ENCODE measurements at places on chromosomes 6 and 20.

- DNase-seq = no peak
Measured at GRCh38 chr20:49323622-49324238, 45.9 kb upstream of the ZNFX1 start.

DNA sequence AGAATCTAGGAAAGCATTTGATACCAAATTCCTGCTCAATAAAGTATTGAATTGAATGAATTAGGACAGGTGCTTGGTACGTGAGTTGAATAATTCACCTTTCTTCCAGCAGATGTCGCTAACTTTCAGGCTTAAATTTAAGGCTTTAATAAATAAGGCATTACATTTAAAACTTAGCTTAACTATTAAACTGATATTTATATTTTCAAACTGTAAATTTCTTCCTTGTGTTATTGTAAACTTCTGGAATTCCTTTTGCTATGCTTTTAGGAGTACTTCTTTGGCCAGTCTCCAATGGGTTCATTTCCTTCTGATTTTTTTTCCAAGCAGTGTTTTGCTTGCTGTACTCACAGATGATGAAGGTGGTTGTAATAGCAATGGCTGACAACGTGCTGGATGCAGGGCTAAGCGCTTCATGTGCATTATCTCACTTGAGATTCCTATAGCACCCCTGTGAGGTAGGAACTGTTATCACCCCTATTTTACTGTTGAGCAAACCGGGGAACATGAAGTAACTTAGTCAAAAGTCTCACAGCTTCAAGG is 71.3 kb upstream of the SLC2A12 start:
- no peak for DNase-seq

DNA sequence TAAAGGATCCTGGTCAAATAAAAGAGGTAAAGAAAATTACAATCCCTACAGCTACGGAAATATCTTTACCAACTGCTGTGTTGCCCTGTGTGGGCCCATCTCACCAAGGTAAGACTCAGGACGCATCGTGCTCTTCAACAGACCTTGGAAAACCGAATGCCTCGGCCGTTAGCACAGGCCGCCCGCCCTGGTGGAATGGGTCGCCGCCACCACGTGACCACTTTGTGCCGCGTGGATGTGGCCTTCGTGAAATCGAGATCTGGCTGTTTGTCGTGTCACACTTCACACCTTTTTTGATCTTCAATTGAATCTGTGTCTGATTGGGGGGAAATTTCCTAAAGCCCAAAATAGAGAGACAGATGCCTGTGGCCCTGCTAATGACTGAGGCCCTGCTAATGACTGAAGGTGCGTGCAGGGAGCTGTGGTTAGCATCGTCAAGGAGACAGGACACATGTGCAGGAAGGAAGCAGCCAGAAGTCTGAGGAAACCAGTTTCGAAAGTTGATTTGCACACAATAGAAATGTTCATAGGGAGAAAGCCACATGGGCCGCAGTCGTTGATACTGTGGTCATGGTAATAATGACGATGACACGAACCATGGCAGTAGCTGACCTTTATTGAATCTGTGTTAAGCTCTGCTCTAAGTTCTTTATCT is 175.7 kb upstream of the SNX9 start:
- no peak for DNase-seq

- DNase-seq = no peak
Measured at GRCh38 chr20:10454151-10454750, 19.1 kb downstream of the SLX4IP start.

DNA sequence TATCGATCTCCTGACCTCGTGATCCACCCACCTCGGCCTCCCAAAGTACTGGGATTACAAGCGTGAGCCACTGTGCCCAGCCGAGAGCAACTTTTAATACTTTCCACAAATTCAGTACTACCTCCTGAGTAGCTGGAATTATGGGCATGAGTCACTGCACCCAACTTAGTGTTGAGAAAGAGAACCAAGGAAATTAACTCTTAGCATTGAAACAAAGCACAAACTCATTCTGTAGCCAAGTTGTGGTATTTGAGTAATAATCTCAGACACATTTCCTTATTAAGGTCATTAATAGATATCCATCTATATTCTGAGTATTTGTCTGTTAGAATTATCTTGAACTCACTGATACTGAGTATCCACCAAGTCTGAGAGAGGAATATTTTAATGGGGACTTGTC is 14.3 kb upstream of the ELOVL2 start:
- no peak for DNase-seq

GRCh38 chr6:41066867-41067304 is 5.3 kb downstream of the OARD1 start:
- DNase-seq = peak; percentile 19

- DNase-seq = no peak
Measured at GRCh38 chr6:20875369-20875963, 341.2 kb downstream of the CDKAL1 start.

GRCh38 chr6:16805243-16805950 is 44.1 kb upstream of the ATXN1 start:
- DNase-seq = no peak

DNA sequence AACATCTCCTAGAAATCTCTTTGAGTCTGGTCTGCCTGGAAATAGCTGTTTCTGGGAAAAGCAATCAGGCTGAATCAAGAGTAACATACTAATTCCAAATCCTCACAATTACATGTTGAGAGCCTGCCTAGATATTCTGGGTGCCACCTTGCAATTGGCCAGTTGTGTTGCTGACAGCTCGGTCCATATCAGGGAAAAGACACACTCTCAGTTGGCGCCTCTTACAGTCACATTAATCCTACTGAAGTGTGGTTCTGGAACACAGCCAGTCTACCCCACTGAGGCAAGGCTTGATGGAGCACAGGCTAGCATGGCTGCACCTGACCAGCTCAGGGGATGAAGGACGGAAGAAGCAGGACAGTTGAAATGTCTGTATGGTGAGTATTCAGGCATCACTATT is 121.4 kb upstream of the TAB2 start:
- no peak for DNase-seq

GRCh38 chr6:134738211-134738885 is 211.6 kb downstream of the ALDH8A1 start:
- no peak for DNase-seq

- no peak for DNase-seq
Measured at GRCh38 chr6:168609914-168610490, 169.0 kb downstream of the SMOC2 start.

GRCh38 chr20:44583157-44583556 is 778 bp downstream of the PKIG start:
- DNase-seq = no peak

GRCh38 chr20:49583669-49584417 is 15.9 kb upstream of the PTGIS start:
- peak; percentile 9 for DNase-seq

- no peak for DNase-seq
Measured at GRCh38 chr6:152087701-152088100, 280.2 kb downstream of the ESR1 start.

- DNase-seq = no peak
Measured at GRCh38 chr20:18284805-18285533, 3.4 kb upstream of the ZNF133 start.

GRCh38 chr20:34896086-34896621 is 19.7 kb downstream of the ACSS2 start:
- no peak for DNase-seq

DNA sequence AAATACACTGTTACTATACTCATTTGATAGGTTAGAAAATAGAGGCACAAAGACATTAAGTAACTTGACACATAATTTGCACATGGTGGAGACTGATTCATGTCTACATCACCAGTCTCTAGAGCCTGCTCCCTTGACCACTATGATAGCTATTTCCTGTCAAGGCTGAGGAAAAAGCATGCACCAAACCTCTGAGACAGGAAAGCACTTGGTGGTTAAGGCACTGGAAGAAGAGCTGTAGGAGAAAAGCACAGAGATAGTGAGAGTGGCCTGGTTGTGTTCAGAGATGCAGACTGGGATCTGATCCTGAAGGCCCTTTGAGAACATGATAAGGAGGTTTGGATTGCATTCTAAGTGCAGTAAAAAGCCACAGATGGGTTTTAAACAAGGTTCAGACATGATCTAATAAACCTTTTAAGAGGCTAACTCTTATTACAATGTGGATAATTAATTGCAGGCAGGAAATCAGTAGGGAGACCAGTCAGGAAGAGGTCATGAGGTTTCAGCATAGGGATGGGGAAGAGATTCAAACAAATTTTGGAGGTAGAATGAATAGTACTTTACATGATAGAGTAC is 168.9 kb downstream of the PHF3 start:
- DNase-seq = no peak

GRCh38 chr6:16248271-16248853 is 10.0 kb downstream of the GMPR start:
- no peak for DNase-seq

GRCh38 chr6:4017834-4018170 is 61.1 kb downstream of the FAM217A start:
- no peak for DNase-seq

GRCh38 chr6:167426651-167427050 is 101.8 kb downstream of the TTLL2 start:
- DNase-seq = no peak

GRCh38 chr20:14853079-14853478 is 515.7 kb upstream of the FLRT3 start:
- no peak for DNase-seq

DNA sequence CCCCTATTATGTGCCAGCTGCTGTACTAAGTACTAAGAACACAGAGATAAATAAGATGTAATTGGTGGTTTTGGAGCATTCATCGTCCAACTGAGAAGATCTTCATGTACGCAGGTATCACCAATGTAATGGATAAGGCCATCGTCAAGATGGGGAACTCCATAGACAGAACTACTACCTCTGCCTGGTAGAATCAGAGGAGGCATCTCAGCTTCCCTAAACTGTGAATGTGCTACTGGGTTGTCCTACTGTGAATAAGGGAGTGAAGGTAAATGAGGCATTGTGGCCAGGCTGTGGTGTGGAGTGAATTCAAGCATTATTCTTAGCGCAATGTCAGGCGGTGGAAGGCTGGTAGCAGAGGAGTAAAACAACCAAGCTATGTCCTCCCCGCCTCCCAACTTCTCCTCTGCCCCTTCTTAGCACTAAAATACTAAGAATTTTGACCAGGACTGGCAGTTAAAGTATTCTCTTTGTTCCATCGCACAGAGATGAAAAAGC is 68.2 kb downstream of the TBC1D7 start:
- DNase-seq = no peak
